Astrocyte of the cerebellum (primary cell): ENCODE measurements at places on chromosomes 1 and 21.

DNA sequence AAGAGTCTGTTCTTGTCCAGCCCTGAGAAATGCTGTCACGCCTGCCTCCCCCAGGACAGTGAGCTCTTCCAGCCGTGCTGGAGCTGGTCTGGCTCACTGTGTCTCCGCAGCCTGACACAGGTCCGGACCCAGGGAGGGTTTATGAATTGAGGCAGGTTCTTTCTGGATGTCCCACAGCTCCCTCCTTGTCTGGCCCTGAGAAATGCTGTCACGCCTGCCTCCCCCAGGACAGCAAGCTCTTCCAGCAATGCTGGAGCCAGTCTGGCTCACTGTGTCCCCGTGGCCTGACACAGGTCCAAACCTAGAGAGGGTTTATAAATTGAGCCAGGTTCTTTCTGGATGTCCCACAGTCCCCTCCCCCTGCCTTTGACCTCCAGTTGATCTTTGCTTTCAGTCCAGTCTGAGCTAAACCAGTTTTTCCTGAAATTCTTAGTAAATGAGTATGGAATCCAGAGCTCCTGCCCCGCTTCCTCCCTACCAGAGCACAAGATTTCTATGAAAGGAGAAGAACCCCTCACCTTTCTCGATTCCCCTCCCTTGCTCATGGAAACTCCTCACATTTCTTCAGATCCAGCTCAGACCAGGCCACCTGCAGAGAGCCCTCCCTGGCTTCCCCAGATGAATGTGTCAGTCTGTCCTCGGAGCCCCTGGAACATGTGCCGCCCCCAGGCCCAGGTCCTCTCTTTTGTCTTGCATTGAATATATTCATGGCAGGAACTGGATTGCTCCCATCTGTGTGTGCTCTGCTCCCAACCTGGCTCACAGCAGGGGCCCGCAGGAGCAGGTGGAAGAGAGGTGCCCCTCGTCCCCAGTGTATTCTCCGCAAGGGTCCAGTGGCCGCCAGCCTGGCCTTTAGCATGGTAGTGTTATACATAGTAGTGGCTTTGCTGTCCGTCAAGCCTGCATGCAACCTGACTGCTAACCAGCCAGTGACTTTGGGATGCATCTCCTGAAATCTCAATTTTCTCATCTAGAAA lies 116.3 kb downstream of the EPHB2 start:
- DNase-seq: no peak

GRCh38 chr1:181416268-181416860 lies 67.0 kb upstream of the CACNA1E start:
- no peak for DNase-seq

- no peak for DNase-seq
Observed at GRCh38 chr1:94180650-94181049, 56.7 kb downstream of the ARHGAP29 start.

- no peak for DNase-seq
Observed at GRCh38 chr1:234281826-234282489, 91.3 kb upstream of the COA6 start.

GRCh38 chr1:160097151-160097910 lies 1.1 kb downstream of the IGSF8 start:
- no peak for DNase-seq

GRCh38 chr21:27761623-27762022 lies 794.7 kb upstream of the ADAMTS5 start:
- no peak for DNase-seq
